Activated naive CD8-positive, alpha-beta T cell treated with anti-CD3 and anti-CD28 coated beads, Interleukin-2, amount 10 ng/mL, durations not matched to agents 7 days and 5 days (primary cell): ENCODE measurements at places on chromosomes 11 and 22. TPM values are rescaled to one million over a fixed set of nuclear protein-coding genes. Genes with fewer than 3 reads are reported as not detected.

Gene MMP13
- total RNA-seq, result not detected

Gene TIMP3
- total RNA-seq, result 0.37 TPM

DNA sequence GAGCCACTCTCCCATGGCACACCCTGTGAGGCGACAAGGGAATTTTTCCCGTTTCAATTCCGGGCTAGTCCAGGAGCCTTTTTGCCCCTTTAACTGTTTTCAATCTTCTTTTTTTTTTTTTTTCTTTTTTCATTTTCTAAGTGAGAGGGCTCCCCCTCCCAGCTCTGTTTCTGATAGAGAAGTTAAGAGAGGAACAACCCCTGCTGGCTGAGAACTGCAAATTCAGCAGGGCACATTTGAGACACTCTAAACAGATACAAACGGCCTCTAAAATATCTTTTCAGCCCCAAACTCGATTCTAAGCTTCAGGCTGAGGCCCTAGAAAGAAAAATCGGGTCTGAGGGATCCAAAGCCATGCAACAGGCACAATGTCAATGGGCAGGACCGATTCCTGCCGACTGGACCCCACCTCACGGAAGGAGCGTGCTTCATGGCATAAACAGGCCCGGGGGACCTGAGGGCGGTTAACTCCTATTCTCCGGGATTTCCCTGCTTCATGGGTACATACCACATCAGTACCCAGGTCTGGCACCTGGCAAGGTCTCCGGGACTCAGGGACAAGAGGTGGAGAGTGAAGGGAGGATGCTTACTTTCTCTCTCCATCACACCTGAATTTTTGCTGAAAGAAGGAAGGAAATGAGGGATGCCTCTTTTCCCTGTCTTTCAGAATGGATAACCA, 627.5 kb downstream of the BUD13 start:
- DNase-seq, result no peak
- no peak overlapping the region for H3K4me3 ChIP-seq
- no peaks in the 10 kb centered on the region for H3K27me3 ChIP-seq
- H3K27ac ChIP-seq, result no peak overlapping the region
- H3K4me1 ChIP-seq, result no peaks in the 10 kb centered on the region
- no peaks in the 10 kb centered on the region for H3K36me3 ChIP-seq

GRCh38 chr11:65419460-65419771, 3.2 kb upstream of the NEAT1 start:
- peak overlapping the region; percentile 100 for H3K27ac ChIP-seq
- peaks cover 2% of the 10 kb centered on the region for H3K27me3 ChIP-seq
- H3K4me3 ChIP-seq, result peak overlapping the region; percentile 100
- peaks cover 19% of the 10 kb centered on the region for H3K36me3 ChIP-seq

GRCh38 chr11:94272738-94273313, 31.6 kb upstream of the IZUMO1R start:
- H3K27ac ChIP-seq, result no peak overlapping the region
- no peak for DNase-seq
- no peak overlapping the region for H3K4me3 ChIP-seq
- no peaks in the 10 kb centered on the region for H3K36me3 ChIP-seq
- H3K4me1 ChIP-seq, result no peaks in the 10 kb centered on the region

DNA sequence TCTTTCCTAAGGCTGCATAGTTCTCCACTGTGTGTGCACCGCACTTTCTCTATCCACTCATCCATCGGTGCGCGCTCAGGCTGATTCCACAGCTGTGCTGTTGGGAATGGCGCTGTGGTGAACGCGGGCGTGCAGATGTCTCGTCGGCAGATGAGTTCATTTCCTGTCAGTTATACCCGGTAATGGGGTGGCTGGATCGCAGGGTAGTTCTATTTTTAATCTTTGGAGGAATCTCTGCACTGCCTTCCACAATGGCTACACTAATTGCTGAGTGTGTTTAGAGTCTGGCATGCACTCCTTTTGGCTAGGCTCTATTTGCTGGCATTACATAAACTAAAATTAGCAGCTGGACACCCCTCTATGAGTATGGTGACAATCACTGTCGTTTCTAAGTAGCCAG, 27.9 kb upstream of the KRTAP5-7 start:
- peak overlapping the region; percentile 78 for H3K27ac ChIP-seq
- H3K4me3 ChIP-seq, result no peak overlapping the region
- H3K4me1 ChIP-seq, result peaks cover 6% of the 10 kb centered on the region
- H3K36me3 ChIP-seq, result peaks cover 43% of the 10 kb centered on the region
- no peak for DNase-seq
- no peaks in the 10 kb centered on the region for H3K27me3 ChIP-seq
